Lung (tissue), 17 donors: ENCODE measurements at places on chromosomes 12 and 14. TPM values are rescaled to one million over a fixed set of nuclear protein-coding genes. Genes with fewer than 3 reads are reported as not detected.

The CHURC1 gene
- 62.6 TPM for total RNA-seq

The KLRB1 gene
- 3.5 TPM for total RNA-seq

The GAS2L3 gene
- 10.7 TPM for total RNA-seq

The HAL gene
- total RNA-seq, result 6.1 TPM

The DNAJC22 gene
- total RNA-seq, result 1.5 TPM

The KRT6B gene
- 0.25 TPM for total RNA-seq

The C12orf60 gene
- total RNA-seq, result 2.4 TPM

The CLEC14A gene
- 91.3 TPM for total RNA-seq

The VWF gene
- total RNA-seq, result 285 TPM

The LRTM2 gene
- total RNA-seq, result not detected

The OSGEP gene
- total RNA-seq, result 35.5 TPM

The SOAT2 gene
- total RNA-seq, result not detected

The EML5 gene
- total RNA-seq, result 10.2 TPM

The FBXW8 gene
- 18.5 TPM for total RNA-seq

The TEX52 gene
- not detected for total RNA-seq

The SCFD1 gene
- total RNA-seq, result 232 TPM

The C12orf57 gene
- total RNA-seq, result 196 TPM

The TAS2R13 gene
- total RNA-seq, result 1.7 TPM

The IL26 gene
- not detected for total RNA-seq

The GRIP1 gene
- 3.6 TPM for total RNA-seq

The SLC38A4 gene
- 2.7 TPM for total RNA-seq
